NCI-H1417 (cell line): ENCODE measurements at places on chromosomes 7 and 10.

GRCh38 chr7:11208883-11209465 is 235.3 kb downstream of the PHF14 start:
- no peak for DNase-seq

- peak; percentile 35 for DNase-seq
Measured at GRCh38 chr7:47812429-47813136, 135.7 kb downstream of the PKD1L1 start.

- DNase-seq = no peak
Measured at GRCh38 chr7:109549471-109550193, 980.0 kb downstream of the DNAJB9 start.

DNA sequence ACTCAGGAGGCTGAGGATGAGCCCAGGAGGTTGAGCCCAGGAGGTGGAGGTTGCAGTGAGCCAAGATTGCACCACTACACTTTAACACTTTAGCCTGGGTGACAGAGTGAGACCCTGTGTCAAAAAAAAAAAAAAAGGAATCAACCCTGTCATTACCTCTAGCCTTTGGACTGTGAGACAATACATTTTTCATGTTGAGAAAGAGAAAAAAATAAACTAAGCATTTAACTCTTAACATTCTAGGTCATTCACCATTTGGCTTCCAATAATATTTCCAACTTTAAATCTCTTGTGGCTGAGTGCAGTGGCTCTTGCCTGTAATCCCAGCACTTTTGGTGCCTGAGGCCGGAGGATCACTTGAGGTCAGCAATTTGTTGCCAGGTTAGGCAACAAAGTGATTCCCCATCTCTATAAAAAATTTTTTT is 41.9 kb upstream of the TPST1 start:
- no peak for DNase-seq

- no peak for DNase-seq
Measured at GRCh38 chr10:69213591-69214311, 6.4 kb upstream of the HKDC1 start.

- DNase-seq = no peak
Measured at GRCh38 chr10:3741688-3742461, 43.1 kb downstream of the KLF6 start.
